ENCODE measurements at places on chromosomes 11 and 22.

- H3K4me3 ChIP-seq, result no peak overlapping the region
- peaks cover 12% of the 10 kb centered on the region for H3K4me1 ChIP-seq
- H3K27ac ChIP-seq, result no peak overlapping the region
- peaks cover 4% of the 10 kb centered on the region for H3K36me3 ChIP-seq
These were observed 29.9 kb upstream of the TXNRD2 start for GRCh38 chr22:19971276-19972124.

DNA sequence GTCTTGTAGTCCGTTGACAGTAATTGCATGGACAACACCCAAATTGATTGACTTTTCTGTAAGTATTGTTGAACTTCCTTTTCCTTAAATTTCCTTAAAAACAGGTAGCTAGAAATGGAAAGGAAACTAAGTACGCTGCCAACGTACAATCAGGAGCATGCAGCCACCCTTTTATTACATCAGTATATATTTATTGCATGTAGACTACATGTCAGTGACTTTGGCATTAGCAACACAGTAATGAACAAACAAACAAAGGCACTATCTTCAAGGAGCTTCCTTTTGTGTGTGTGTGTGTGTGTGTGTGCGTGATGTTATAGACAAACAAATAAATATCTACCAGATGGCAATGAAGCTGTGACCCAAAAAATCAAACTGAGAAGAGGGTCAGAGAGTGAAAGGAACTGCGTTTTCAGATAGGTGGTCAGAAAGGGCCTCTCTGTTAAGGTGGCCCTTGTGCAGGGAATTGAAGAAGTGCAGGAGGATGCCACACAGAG lies at the start of gene OR9Q1:
TSS of gene OR9Q1 (plus strand) at position 447 of the 497 bp plus-strand sequence. CDS start 155,564 bp downstream, outside the sequence.
- H3K27me3 ChIP-seq, result no peaks in the 10 kb centered on the region
- no peaks in the 10 kb centered on the region for H3K4me1 ChIP-seq
- H3K4me3 ChIP-seq, result no peak within 1 kb of the TSS
- no peak for DNase-seq
- no peaks in the 10 kb centered on the region for H3K36me3 ChIP-seq
- no peak within 1 kb of the TSS for H3K27ac ChIP-seq

DNA sequence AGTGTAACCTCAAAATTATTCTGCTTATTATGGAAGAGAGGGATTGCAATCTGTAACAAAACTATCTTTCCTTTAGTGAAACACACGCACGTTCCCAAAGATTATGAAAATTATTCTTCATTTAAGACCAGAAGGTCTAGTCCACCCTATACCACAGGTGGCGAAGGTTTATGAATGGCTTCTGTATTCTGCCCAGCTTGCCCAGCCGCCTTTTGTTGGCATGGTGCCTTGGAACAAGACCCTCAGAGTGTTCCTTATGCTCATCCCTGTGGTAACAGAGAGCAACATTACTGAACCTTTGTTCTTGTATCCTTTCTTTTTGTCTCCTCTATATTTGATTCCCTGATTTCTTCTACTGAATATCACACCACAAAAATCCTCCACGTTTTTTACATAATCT lies 116.4 kb downstream of the FAR1 start:
- peaks cover 9% of the 10 kb centered on the region for H3K27me3 ChIP-seq
- no peak overlapping the region for H3K4me3 ChIP-seq
- no peak for DNase-seq

- H3K27ac ChIP-seq, result no peak overlapping the region
- H3K4me3 ChIP-seq, result no peak overlapping the region
- DNase-seq, result no peak
- H3K4me1 ChIP-seq, result peaks cover 7% of the 10 kb centered on the region
- no peaks in the 10 kb centered on the region for H3K36me3 ChIP-seq
These were observed 46.1 kb upstream of the PRDM11 start for GRCh38 chr11:45100339-45100738.

DNA sequence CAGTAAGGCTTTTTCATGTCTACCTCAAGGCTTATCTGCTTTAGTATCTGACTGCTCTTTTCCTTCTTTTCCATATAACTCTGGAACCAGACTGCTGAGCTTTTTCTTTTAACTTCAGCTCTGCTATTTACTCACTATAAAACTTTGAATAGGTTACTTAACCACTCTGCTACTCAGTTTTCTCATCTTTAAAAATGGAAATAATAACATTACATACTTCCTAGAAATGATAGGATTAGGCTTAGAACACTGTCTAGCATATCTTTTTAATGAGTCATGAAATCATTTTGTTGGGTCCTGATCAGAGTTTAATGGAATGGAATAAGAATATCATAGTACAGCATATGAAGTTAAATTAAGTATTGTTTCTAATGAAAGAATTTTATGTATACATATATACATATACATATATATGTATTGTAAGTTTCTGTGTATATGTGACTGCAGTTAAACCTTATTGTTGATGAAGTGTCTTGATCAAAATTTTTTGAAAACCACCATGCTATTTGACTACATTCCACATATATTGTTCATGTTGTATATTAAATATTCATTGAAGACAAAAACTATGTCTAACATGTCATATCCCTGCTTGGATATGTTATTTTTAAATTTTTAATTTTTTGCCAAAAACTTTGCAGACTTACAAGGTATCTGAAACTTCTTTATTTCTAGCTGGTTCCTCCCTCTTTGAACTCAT lies 120.2 kb downstream of the METTL15 start:
- DNase-seq, result no peak
- no peaks in the 10 kb centered on the region for H3K27me3 ChIP-seq
- H3K4me1 ChIP-seq, result peaks cover 13% of the 10 kb centered on the region
- no peaks in the 10 kb centered on the region for H3K36me3 ChIP-seq
- H3K4me3 ChIP-seq, result no peak overlapping the region

DNA sequence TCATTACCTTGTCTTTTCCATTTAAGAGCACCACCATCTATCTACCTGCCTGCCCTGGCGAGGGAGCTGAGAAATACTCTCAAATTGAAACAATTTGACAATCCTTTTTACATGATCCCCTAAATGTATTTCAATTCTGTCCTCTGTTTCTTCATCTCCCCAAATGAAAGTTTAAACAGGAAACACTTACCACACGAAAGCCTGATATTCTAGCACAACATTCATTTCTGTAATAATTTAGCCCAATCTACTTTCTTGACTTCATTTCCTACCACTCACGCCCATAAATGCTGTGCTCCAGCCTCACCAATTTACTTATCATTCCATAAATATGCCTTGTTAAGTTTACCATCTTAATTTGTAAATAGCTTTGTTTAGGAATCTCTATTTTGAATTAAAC lies 89.8 kb upstream of the MS4A8 start:
- H3K27me3 ChIP-seq, result no peaks in the 10 kb centered on the region
- H3K4me1 ChIP-seq, result no peaks in the 10 kb centered on the region
- H3K4me3 ChIP-seq, result no peak overlapping the region

GRCh38 chr11:35211952-35212351 lies 73.0 kb downstream of the CD44 start:
- peaks cover 16% of the 10 kb centered on the region for H3K4me1 ChIP-seq
- peaks cover 100% of the 10 kb centered on the region for H3K36me3 ChIP-seq
- DNase-seq, result no peak

DNA sequence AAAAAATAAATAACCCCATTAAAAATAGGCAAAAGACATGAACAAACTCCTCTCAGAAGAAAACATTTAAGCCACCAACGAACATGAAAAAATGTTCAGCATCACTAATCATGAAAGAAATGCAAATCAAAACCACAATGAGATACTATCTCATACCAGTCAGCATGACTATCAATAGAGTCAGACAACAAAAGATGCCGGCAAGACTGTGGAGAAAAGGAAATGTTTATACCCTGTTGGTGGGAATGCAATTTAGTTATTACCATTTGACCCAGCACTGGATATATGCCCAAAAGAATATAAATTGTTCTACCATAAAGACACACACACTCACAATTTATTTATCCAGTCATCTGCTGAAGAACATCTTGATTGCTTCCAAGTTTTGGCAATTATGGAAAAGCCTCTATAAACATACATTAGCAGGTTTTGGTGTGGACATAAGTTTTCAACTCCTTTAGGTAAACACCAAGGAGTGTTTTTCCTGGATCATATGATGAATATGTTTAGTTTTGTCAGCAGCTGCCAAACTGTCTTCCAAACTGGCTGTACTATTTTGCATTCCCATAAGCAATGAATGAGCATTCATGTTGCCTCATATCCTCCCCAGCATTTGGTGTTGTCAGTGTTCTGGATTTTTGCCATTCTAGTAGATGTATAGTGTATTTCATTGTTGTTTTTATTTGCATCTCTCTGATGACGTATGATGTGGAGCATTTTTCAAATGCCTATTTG lies 28.0 kb downstream of the OR8D1 start:
- no peak overlapping the region for H3K4me3 ChIP-seq
- H3K27me3 ChIP-seq, result no peaks in the 10 kb centered on the region
- H3K4me1 ChIP-seq, result no peaks in the 10 kb centered on the region
- H3K36me3 ChIP-seq, result no peaks in the 10 kb centered on the region

DNA sequence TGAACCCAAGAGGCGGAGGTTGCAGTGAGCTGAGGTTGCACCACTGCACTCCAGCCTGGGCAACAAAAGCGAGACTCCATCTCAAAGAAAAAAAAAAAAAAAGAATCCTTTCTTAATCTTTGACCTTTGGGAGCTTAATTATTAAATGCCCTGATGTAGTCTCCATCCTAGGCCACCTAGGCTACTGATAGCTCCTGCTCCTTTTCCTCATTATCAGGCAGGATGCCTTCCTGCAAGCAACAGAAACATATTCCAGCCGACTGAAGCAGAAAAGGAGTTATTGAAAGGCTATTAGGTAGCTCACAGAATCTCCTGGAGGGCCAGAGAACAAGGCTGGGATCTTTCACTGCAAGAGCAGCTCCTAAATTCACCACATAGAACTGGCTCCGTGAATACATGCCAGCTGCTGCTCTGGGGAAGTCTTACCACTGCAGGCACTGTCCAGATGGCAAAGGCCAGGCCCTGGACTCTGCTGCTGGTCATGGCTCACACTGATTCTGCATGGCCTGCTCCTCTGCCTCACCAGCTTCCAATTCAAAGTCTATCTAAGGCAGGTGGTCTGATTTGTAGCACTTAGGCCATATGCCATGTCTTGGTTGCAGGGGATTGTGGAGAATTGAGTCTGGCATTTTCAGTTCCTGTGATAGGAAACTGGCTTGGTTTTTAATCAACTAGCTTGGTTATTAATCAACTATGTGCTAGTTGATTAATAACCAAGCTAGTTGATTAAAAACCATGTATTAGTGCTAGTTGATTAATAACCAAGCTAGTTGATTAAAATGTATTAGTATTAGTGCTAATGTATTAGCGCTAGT lies 26.0 kb upstream of the POLD3 start:
- H3K4me1 ChIP-seq, result no peaks in the 10 kb centered on the region
- no peak overlapping the region for H3K27ac ChIP-seq
- H3K36me3 ChIP-seq, result no peaks in the 10 kb centered on the region
- no peak overlapping the region for H3K4me3 ChIP-seq
- no peak for DNase-seq
